Left cardiac atrium (tissue), 4 donors: ENCODE measurements at places on chromosomes 4 and X. TPM values are rescaled to one million over a fixed set of nuclear protein-coding genes. Genes with fewer than 3 reads are reported as not detected.

DNA sequence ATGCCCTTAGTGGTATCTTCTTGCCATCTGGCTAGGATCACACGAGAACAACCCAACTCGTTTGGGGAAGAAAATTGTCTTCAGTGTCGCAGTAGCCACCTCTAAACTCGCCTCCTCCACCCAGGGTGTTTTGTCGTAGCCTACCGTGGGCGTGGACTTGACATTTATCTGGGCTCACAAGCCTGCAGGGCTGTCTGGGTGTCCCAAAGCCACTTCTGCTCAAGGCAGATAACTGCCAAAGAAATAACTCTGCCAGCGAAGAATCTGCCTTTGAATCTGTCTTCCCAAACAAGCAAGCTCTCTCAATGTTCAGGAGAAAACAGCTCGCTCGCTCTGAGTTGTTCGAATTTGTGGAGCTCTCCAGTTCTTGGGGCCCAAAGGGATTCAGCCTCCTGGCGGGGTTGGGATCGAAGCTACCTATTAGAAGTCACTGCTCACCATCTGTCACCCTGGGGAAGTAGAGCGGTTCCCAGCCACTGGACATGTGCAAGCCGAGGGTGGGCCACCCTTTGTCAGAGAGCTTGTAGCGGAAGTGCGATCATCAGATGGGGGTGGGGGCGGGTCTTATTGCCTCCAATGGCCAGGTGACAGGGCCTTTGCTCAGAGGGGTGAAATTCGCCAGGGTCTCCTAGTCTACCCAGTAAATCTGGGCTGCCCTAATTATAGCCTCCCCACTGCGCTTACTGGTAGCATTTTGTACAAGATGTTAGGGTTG lies 14.8 kb downstream of the BLOC1S4 start:
- no peak for DNase-seq

DNA sequence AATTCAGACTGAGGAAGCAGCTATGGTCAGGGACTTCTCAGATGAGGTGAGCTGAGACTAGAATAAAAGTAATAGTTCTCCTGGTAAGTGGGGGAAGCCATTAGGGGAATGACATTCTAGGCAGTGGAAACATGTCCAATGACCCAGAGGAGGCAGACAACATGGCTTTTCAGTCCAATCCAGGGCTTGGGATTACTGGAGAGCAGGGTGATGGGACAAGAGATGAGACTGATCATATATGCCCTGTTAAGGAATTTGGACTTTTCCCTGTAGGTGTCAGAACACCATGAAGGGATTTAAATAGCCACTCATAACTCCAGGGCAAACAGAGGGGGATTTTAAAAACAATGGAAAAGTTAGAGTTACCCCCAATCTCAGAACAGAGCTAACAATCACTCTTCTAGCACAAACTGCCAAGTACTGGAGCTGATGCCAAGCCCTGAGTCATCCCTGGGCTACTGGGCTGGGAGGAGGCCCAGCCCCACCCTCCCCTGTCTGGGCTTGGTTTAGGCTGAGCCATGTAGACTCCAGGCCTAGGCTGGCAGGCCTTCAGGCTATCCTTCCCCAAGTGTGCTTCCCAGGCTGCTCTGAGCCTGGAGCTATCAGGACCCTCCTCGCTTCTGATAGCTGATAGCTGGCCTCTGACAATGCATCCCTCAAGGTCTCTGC lies 22.7 kb upstream of the MSN start:
- peak; percentile 93 for DNase-seq

GRCh38 chr4:188987011-188987410 lies 847.8 kb downstream of the TRIML1 start:
- no peak for DNase-seq

DNA sequence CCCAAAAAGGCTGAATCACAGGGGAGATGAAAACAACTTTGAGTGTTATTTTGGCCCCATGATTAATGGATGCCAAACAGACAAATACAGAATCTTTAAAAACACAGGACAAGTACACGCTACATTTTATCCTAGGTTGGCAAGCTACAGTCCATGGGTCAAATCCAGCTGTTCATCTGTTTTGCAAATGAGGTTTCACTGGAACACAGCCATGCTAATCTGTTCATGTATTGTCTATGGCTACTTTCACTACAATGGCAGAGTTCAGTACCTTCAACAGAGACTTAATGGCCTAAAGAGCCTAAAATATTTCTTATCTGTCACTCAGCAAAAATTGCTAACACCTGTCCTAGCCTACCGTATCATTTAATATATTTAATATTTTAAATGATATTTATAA lies 1548.5 kb upstream of the IGFBP7 start:
- no peak for DNase-seq

- DNase-seq: no peak
Measured at GRCh38 chr4:83071116-83071515, 36.1 kb downstream of the COPS4 start.

DNA sequence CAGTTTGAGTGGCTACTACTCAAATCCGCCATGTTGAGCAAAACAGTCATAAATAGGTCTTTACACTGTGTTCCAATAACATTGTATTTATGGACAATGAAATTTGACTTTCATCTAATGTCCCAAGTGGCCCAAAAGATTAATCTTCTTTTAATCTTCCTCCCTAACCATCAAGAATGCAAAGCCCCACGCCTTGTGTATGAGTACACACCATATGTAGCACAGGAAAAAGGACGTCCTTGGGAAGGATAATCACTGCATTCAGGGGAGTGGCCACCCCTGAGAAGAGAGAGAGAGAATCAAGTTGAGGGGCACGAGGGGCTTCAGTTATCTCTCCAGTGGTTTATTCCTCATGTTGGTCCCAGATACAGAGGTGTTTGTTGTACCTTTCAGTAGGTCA lies 33.1 kb downstream of the RBM47 start:
- no peak for DNase-seq

DNA sequence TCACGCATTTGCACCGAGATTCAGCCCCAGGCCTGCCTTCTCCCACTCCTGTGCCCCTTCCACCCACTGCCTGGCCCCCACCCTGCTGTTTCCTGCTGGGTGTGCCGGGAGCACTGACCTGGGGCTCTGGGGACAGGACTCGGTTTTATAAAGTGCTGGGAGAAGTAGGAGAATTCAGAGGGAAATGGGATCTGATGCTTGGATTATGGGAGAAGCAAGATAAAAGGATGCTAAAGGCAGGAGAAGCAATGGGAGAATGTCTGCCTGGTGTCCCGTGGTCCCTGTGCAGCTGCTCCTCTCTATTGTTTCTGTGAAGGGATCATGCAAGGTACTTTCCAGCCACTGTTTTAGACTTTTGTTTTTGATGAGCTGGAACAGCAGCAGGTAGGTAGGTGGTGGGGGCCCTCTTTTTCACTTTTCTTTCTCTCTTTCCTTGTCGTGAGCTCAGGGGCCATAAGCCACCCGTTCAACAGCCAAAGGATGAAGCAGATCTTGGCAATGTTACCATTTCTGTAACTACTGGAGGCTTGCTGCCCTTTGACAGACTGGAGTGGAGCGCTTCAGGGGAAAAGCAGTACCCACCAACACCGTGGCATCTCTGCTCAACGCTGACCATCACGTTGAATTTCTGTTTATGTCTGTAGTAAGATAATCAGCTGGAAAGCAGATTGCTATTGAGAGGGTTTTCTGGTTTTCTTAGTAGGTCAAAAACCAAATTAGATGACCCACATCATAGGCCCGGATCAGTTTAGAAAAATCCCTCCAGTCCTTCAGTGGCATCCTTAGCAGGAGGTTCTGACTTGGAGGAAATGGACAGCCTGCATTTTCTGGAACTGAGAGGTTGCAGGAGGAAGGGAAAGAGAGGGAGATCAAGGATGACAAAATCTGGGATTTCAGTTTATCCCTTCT lies 63.8 kb upstream of the ENPP6 start:
- DNase-seq: no peak

DNA sequence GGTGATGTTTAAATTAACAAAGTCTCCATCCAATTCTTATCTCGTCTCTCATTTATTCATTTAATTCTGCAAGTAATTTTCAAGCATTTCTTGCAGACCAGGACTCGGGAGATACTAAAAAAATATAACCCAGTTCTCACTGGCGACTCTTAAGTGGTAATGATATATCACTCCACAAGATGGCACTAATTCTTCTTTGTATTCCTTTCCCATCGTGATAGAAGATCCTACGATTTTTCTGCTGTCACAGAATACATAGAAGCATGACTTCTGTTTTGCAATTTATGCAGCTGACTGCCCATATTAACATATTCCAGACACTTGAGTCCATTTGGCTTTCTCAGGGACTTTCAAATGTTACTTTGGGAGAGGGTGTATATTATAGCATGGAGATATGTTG lies 64.0 kb upstream of the FGF13 start:
- no peak for DNase-seq

- no peak for DNase-seq
Measured at GRCh38 chr4:62410371-62411003, 1210.4 kb downstream of the ADGRL3 start.

DNA sequence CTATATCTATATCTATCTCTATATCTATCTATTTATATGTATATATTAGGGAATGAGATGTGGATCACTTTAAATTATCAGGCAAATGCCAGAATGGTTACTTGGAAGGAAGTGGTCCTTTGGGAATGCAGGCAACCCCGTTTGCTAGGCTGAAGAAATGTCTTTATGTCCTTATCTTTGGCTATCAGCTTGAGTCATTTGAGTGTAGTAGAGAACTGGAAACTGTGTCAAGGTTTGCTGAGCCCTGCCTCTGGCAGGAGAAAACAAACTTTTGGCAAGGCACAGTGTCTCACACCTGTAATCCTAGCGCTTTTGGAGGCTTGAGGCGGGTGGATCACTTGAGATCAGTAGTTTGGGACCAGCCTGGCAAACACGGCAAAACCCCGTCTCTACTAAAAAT lies 167.3 kb downstream of the ACTRT1 start:
- DNase-seq: no peak

DNA sequence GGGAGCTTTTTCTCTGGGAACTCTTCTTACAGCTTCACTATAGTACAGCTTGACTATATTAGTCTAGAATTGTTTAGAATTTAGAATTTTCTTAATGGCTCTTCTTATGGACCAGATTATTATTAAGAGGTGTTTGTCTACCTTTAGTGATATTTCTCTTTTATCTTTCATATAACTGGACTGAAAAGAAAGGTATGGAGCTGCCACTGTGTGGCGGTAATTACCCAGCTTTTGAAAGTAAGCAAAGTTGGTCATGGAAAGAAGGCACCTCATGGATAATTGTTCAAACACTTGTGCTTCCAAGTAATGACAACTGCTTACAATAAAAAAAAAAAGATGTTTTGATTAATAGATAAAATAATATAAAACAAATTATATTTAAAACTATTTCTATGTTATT lies 1112.5 kb downstream of the TECRL start:
- DNase-seq: no peak

- no peak for DNase-seq
Measured at GRCh38 chrX:23327104-23327503, 7.5 kb upstream of the PTCHD1 start.

DNA sequence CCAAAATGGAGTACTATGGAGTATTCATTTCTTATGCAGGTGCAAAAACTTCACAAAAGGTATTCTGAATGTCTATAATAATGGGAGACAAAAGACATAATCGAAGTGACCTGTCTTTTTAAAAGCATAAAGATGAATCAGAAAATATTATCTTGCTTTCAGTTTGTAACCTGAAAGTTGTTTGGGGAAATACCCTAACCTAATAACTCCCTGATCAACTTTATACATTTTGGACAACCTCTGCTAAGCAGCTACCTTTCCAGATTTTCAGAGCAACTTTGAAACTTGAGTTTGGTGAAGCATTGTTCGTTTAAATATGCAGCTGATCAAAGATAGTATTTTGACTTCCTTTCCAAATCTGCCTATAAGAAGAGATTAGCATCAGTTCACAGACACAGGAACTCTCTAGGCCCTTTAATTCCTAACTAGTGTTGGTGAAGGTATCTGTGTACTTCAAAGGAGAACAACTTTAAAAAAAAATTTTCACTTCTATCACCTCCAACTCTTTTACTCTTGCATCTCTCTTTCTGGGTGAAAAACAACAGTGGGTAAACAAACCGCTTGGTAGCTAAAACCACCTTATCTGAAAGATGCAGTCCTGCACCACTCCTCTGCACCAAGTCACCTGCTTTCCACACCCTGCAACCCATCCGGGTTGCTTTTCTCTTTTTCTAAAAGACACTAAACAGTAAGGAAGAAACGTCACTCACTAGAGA lies 26.5 kb downstream of the CD40LG start:
- no peak for DNase-seq

GRCh38 chr4:141731481-141731880 lies 95.1 kb downstream of the IL15 start:
- no peak for DNase-seq

DNA sequence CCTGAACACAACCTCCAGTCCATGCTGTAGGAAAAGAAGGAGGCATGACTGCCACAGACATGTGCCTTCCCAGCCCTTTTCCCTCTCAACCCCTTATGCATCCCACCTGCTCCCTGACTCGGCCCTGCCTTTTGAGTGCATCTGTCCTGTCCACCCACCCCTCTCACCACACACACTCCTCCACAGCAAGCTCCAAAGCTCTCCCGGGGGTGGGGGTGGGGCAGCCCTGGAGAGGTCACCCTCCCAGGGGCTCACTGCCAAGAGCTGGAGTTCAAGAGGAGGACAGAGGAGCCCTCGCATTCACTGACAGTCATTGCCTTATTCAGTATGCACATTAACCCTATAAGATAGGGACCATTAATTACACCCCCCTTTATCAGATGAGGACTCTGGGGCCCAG lies 46.6 kb upstream of the MAMLD1 start:
- DNase-seq: no peak

Gene PAGE4
- not detected for total RNA-seq

Gene PYURF
- 53.4 TPM for total RNA-seq

Gene GATA1
- not detected for total RNA-seq

Gene GPC4
- total RNA-seq: 15.0 TPM

Gene GPR34
- total RNA-seq: 22.0 TPM

Gene PDE5A
- total RNA-seq: 7.6 TPM
